Hair follicular keratinocyte (primary cell): ENCODE measurements at places on chromosomes 6 and 20. TPM values are rescaled to one million over a fixed set of nuclear protein-coding genes. Genes with fewer than 3 reads are reported as not detected.

Gene RIMS1
- total RNA-seq: under 0.01 and 0.08 TPM in 2 replicates

Gene NMBR
- 0.11 and 0.31 TPM in 2 replicates for total RNA-seq

Gene GLP1R
- not detected in 2 replicates for total RNA-seq

Gene CST2
- total RNA-seq: not detected in 2 replicates

Gene MYLK4
- 0.04 TPM in 1 of 2 replicates, not detected in the other for total RNA-seq

Gene CCN5
- not detected in 2 replicates for total RNA-seq

Gene PAX1
- not detected in 2 replicates for total RNA-seq

Gene ZSCAN31
- total RNA-seq: 1.1 and 1.9 TPM in 2 replicates

Gene SSTR4
- total RNA-seq: not detected in 2 replicates

Gene CLPSL1
- not detected in 2 replicates for total RNA-seq

Gene DHX16
- 19.4 and 33.6 TPM in 2 replicates for total RNA-seq

Gene FHL5
- not detected in 2 replicates for total RNA-seq

Gene SIRPD
- not detected in 2 replicates for total RNA-seq

Gene TRIM40
- total RNA-seq: not detected in 2 replicates

Gene ZNF831
- not detected in 2 replicates for total RNA-seq

Gene ZKSCAN8
- 5.0 and 6.7 TPM in 2 replicates for total RNA-seq

Gene CDK19
- total RNA-seq: 1.7 and 2.5 TPM in 2 replicates

Gene VNN1
- total RNA-seq: 0.46 and 0.70 TPM in 2 replicates

Gene PRDM13
- total RNA-seq: 0.08 TPM in 1 of 2 replicates, not detected in the other

Gene OPRM1
- not detected in 2 replicates for total RNA-seq

Gene HLA-DMB
- not detected in 2 replicates for total RNA-seq

Gene HUS1B
- 0.34 and 0.55 TPM in 2 replicates for total RNA-seq

Gene C6orf58
- 0.42 TPM in 1 of 2 replicates, not detected in the other for total RNA-seq

Gene BCKDHB
- 7.6 and 9.8 TPM in 2 replicates for total RNA-seq

Gene HLA-DPA1
- total RNA-seq: 0.23 and 0.34 TPM in 2 replicates

Gene HTR1E
- not detected in 2 replicates for total RNA-seq

Gene FBXO30
- 5.2 and 6.2 TPM in 2 replicates for total RNA-seq
